CD4-positive, CD25-positive, alpha-beta regulatory T cell (primary cell): ENCODE measurements at places on chromosomes 1 and 21. TPM values are rescaled to one million over a fixed set of nuclear protein-coding genes. Genes with fewer than 3 reads are reported as not detected.

- no peak for DNase-seq
Observed at GRCh38 chr21:35128536-35128935, 79.4 kb upstream of the RUNX1 start.

- no peak for DNase-seq
Observed at GRCh38 chr1:65558215-65558614, 137.7 kb downstream of the LEPR start.

DNA sequence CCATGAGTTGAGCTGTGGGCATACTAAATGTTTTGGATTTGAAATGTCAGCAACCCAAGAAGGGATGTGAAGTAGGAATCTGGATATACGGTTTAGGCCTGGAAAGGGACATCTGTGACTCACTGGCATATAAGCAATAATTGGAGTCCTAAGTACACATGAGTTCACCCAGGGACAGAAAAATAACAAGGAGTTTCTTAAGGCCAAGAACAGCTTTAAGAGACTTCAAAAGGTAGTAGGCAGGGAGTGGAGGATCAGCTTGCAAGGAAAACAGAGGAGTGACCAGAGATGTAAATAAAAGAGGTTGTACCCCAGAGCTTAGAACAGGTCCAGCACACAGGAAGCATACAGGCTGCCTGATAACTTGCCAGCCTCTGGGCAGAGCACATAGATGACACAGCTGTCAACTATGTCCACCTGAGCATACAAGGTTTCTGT, 28.1 kb downstream of the TMEM50B start:
- DNase-seq, result no peak

- no peak for DNase-seq
Observed at GRCh38 chr21:38913120-38913892, 107.6 kb downstream of the ETS2 start.

GRCh38 chr1:203913073-203913521, 51.7 kb downstream of the SNRPE start:
- DNase-seq, result no peak

GRCh38 chr1:14615549-14616218, 17.2 kb downstream of the KAZN start:
- DNase-seq, result no peak

DNA sequence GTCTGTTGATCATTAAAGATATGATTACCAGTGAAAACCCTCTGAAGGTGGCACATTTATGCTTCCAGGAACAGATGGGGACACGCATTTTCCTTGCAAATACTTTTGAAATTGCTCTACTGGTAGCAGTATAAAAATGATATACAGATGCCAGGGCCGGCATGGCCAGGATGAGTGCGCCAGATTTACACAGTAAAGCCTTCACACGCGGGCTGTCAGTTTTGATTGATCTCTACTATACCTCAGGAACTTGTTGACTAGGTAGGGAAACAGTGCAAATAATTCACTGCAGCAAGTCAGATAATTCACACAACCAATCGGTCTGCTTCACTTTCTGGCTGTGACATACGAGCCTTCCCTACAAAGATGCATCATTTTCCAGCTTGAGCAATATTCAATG, 123.2 kb upstream of the BARHL2 start:
- DNase-seq, result no peak

GRCh38 chr1:194466706-194467105, 1280.3 kb upstream of the B3GALT2 start:
- no peak for DNase-seq

DNA sequence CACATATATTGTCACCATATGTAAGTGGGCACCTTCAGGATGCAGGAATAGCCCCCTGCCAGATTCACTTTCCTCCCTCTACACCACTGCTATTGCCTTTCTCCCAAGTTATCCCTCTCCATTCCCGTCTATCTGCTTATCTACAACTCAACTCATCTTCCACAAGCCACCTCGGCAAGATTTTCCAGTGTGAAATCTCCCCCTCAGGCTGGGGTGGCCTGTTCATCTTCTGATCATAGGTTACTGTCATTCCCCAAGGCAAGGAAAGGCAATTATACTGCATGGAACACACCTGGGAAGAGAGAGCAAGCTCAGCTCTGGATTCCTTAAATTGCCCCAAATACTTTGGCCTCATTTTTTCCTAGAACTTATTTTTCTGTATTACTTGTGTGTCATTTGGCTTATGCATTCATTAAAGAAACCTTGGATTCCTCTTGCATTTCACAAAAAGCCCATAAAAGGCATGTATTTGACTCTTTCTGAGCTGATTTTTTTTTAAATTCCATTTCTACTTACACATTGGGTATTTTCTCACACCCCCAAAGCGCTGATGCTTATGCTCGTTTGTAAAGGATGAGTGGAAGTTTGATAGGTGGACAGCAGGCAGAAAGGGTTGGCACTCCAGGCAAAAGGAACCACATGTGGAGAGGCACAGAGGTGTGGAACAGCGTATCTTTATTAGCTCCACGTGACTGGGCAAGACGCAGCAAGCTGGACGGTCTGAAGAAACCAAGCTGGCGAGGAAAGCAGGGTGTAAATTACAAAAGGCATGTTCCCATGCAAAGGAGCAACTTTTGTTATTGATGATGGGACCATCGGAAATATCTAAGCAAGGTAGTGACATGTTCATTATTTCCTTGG, 169.7 kb upstream of the RAB4A start:
- DNase-seq, result no peak

DNA sequence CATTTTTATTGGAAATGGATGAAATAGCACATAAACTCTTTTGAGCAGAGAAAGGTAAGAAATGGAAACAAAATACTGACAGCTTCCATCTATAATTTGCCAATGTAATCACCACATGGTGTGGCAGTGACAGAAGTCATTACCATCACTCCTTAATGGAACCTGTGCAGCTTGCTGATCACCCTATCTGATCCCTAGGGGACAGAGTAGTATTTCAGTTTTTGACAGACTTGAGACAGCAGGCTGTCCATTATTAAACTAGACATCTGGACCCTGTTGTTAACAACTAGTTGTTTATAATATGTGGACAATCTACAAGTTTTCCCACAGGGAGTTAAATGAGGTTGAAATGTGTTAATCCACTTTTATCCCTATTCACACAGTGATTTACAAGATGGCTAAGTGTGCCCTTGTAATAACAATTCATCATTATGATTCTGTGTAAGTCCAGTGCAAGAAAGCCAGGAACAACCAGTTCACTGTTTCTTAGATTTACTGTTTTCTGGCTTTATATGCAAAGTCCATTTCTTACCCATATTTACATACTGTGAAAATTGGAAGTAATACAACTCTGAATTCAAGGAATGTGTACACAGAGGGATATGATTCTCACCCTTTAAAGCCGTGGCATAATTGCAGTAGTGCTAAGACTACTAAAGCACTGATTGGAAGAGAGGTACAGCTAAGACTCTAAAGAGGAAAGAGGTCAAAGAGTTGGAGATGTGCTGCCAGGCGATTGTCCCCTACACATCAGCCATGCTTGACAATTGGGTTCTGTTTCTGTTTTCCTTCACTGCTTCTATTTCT, 9.1 kb downstream of the KCNT2 start:
- no peak for DNase-seq

GRCh38 chr1:210332719-210333398, 4.2 kb downstream of the HHAT start:
- peak; percentile 48 for DNase-seq

DNA sequence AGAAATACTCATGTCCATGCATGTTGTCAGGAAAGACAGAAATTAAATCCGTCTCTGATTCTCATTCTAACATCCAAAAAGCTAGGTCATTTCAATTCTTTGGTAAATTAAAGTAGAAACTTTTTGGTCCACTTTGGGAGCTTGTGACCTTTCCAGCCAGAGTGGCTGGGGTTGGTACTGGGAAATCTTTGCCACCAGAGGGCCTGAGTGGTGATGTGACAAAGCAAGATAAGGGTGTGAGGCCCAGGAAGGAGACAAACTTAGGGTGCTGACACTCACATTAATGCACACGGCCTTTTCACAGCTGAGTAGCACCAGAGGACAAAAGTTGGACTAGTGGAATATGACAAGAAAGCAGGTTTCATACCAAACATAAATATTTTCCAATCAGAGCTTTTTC, 144.3 kb downstream of the DNM3 start:
- no peak for DNase-seq

DNA sequence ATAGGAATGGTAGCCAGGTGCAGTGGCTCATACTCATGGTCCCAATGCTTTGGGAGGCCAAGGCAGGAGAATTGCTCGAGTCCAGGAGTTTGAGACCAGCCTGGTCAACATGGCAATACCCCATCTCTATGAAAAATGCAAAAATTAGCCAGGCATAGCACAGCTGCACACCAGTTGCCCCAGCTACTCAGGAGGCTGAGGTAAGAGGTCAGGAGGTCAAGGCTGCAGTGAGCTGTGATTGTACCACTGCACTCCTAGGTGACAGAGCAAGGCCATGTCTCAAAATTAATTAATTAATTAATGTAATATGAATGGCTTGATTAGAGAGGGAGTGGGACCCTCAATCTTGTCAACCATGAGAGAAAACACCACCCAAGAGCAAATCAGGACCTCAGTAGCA, 198.7 kb upstream of the DUSP10 start:
- no peak for DNase-seq

The PAFAH2 gene
- 26.3 TPM for polyA plus RNA-seq

The CD1E gene
- polyA plus RNA-seq, result not detected

The IVL gene
- polyA plus RNA-seq, result not detected

The COL11A1 gene
- polyA plus RNA-seq, result not detected

The OBSCN gene
- 1.1 TPM for polyA plus RNA-seq

The COL8A2 gene
- polyA plus RNA-seq, result not detected

The ZNF695 gene
- not detected for polyA plus RNA-seq

The ZNF670 gene
- polyA plus RNA-seq, result 0.86 TPM

The SLC25A34 gene
- not detected for polyA plus RNA-seq
